Fibroblast of skin of right biceps (primary cell): ENCODE measurements at places on chromosomes 5 and 9.

DNA sequence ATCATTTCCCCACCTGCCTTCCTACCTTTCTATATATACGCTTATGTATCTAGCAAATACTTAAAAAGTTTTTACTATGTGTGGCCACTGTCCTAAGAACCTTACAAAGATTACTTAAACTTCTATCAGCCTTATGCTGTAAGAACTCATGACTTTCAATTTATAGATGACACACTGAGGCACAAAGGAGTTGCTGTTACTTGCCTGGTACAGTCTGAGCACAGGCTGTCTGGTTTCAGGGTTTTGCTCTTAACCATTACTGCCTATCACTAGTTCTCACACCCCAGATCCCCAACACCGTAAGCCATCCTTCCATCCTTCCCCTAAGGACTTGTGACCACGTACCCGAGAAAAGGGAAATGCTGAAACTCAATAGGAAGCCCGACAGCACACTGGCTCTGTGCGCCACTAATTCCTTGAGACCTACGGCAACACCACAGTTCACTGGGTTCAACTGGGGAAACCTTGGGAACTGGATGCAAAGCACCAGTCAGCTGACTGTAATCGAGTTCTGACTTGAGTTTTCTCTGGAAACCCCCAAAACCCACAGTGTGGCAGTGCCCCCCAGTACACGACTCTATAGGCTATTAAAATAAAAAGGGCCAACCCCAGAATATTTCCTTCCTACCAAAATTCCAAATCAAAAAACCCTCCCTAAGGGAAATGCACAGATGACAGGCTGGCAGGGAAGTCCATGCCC lies 56.0 kb downstream of the AUH start:
- no peak for DNase-seq

- no peak for DNase-seq
Measured at GRCh38 chr5:73606206-73606753, 19.7 kb upstream of the ARHGEF28 start.

DNA sequence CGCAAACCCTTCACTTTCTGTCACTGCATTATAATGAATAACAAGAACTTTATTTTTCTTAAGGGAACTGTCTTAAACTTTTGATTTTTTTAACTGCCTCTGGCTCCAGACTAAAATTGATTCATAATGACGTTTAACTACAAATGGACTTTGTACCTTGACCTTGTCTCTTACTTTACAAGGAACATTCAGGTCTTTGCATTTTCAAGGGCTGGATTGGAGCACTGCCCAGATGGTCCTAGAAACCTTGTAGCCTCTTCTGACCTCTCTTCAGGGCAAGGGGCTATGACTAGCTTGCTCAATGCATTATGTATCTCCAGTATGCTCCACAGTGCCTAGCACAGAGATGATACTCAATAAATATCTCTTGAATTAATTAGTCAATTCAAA lies 612.6 kb upstream of the CLINT1 start:
- DNase-seq = no peak

DNA sequence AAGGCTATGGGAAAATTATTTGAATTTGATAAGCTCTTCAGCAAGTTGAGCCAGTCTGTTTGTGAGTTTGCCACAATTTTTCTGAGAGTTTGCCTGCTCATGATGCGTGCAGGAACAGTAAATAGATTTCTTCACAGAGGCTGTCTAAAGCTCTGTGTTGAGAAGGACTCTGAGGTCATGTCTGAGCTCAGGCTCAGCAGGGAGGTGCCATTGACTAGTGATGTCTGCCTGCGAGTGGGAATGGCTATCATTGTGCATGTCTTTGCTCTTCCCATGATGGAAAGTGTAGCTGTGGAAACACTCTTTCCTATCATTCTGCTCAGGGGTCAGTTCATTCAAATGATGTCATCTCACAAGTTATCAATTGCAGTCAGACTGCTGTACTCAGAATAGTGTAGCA lies 142.8 kb downstream of the RASEF start:
- no peak for DNase-seq

DNA sequence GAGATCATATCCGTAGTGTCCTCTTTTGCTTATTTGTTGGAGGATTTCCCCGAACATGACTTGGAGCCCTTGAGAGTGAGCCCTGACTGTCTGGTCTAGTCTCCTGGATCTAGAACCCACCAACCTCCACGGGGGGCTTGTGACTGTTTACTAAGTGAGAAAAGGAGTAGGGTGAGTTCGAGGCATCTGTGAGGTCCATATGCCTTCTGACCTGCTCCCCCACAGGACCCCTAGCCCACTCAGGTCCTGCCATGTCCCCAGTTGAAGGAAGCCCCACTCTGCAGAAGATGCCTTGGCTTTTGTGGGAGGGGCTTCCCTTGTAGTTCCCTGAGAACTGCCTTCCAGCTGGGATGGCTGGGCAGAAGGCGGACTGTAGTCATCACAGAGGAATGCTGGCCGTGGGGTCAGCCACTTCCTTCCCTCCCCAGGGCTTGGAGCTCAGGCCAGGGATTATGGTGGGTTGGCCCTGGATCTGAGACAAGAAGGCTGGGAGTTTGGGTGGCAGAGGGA lies 7.0 kb upstream of the IRF1 start:
- peak; percentile 88 for DNase-seq

GRCh38 chr5:117486879-117487391 lies 912.3 kb upstream of the SEMA6A start:
- no peak for DNase-seq

- no peak for DNase-seq
Measured at GRCh38 chr5:61627531-61627930, 295.5 kb downstream of the ZSWIM6 start.

DNA sequence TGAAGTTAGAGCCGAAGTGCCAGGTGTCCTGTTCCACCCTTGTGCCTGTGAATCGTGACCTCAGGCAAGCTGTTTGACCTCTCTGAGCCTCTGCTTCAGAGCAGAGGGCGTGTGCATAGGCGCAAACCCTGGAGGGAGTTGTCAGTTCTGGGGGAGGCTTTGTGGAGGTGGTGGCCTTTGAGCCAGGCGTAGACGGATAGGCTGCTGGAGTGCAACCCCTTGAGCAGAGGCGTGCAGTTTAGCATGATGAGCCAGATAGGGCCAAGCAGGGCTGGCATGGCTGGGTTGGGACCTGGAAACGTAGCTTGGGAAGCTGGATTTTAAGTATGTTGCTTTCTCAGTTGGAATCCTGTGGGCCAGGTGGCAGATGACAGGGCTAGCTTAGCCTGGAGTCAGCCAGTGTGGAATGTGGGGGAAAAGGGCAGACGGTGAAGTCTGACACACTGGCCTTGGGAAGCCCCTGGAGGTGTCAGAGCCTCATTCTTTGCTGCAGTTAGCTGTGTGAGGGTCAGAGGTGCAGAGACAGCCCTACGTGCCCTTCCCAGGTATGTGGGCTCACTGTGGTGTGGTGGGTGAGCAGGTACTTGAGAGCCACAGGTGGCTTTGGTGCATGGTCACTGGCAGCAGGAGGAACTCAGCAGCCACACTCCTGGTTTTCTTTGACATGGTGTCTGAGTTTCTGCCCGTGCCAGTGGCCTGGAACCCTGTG lies 93.4 kb downstream of the DAB2IP start:
- DNase-seq = peak; percentile 52

DNA sequence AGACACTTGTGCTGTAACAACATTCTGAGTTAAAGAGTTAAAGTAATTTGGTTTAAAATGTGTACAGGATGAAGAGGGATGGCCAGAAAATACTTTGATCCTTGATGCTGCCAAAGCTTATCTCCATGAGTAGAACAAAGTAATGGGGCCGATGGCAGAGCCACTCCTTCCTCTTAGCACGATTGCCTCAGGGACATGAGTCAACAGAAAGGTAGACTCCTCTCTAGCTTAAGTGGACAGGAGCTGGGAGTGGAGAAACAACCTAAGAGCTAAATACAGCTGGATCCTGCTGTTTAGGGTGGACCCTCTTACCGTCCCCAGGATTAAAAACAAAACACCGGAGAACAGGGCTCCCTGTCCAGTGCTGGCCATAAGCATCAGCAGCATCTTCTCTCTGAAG lies 267.3 kb downstream of the IRX1 start:
- no peak for DNase-seq

DNA sequence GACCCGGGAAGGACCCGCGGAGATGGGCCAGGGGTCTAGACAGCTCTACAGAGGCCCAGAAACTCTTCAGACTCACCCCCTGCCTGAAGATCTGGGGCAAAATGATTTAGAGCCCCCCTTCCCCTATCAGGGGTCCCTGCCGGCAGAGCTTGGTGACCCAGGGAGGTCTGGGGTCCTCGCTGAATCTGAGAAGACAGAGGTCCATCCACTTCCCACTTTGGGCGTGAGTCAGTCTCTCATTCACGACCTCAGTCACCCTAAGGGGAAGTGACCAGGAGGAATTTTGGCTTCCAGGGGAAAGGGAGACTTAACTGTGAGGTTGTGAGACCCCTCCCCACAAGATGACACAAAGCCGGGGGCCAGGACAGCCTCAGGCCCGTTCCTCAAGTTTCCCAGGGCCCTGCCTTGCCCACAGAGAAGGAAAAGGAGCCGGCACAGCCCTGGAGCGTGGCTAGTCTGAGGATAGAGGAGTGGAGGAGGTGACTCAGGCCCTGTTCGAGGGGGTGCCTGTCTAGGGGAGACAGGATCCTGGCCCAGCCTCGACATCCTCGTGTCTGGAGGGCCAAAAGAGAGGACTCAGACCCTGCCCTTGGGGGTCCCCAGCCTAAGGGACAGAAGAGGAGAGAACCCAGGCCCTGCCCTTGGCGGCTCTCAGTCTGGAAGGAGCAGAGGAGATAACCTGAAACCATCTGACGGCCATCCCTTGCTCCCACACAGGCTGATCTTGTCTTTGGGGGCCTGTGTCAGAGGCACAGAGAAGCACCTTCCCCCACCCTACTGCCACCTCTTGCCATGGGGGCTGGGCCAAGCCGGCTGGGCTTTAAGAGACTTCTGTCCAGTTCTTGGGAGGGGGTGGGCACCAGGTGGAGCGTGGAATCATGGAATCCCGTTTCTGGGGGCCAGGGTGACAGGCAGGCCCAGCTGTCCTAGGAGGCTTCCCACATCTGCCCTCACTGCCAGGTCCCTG lies 889 bp downstream of the PDLIM4 start:
- peak; percentile 65 for DNase-seq

- DNase-seq = no peak
Measured at GRCh38 chr5:16929831-16930230, 6.3 kb downstream of the MYO10 start.

GRCh38 chr5:561408-561807 lies 37.2 kb upstream of the SLC9A3 start:
- DNase-seq = no peak

GRCh38 chr5:37900692-37901091 lies 60.9 kb upstream of the GDNF start:
- peak; percentile 33 for DNase-seq
